ENCODE measurements at places on chromosomes 3 and 15.

- no peak for DNase-seq
Measured at GRCh38 chr15:88681610-88682221, 42.9 kb downstream of the ISG20 start.

DNA sequence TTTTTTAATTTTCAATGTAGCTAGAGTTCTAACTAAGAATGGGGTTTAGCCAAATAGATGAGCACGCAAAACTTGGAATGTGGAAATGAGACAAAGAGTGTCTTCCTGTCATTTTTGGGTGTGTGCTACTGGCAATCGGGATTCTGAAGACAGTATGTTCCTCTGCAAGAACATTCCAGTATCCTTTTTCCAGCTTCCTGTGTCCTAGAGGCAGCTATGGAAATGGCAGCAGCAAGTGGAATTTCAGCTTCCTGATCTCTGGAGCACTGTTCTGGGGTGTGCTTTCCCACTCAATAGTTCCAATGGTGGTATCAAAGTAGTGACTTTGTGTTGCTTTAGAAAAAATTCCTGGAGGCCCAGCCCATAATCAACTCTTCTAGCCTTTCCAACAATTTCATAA, 642.9 kb upstream of the KCNMB2 start:
- no peak for DNase-seq

DNA sequence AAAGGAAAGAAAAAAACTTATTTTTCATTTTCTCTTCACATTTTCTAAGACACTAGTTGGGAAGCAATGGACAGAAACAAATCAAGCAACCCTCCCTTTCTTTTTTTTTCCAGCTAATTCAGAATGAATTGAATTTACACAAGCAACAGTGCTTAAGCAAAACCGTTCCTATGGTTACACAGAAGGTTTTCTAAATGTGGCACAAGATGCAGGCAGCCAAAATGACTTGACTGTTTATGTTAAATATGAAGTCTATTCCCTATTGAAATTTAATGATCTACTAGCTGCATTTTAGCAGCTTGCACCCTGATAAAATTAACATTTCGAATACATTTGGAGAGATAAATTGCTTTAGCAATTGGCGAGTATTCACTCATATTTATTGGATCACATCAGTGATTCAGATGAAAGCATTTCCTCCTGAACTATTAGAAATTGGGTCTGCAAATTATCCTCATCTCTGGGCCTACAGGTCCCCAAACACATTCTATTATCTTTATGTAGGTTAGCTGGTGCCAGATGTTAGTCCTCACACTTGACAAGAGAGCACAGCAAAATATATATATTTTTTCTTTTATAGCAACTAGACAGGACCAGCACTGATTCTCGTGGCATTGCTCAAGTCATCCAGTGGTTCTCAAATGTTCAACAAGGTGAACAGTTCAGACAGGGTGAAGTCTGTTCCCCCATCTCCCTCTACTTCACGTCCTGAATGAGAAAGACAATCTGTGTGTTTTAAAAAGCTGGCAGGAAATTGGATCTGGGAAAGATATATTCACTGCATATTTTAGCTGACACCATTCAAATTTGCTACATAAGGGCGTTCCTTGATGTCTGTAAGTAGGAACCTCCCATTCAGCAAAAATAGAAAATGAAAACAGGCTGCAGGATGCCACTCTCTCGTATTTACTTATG, 463.6 kb upstream of the KCNMB2 start:
- no peak for DNase-seq

DNA sequence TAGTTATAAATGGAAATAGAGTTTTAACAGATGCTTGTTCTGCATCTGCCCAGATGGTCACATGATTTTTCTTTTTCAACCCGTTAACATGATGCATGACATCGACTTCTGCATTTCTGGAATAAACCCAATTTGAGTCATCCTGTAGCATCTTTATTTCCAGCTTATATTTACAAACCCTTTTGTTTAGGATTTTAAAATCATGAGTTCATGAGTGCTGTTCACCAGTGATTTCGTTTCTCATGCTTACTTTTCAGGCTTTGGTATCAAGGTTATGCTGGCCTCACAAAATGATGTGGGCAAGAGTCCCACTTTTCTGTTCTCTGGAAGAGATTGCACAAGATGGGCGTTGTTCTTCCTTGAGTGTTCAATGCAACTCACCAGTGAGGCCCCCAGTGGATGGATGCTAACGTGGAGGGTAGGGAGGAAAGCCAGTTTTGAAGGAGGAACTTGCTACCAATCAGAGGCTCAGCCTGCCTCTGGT, 5.2 kb downstream of the HRH1 start:
- no peak for DNase-seq

DNA sequence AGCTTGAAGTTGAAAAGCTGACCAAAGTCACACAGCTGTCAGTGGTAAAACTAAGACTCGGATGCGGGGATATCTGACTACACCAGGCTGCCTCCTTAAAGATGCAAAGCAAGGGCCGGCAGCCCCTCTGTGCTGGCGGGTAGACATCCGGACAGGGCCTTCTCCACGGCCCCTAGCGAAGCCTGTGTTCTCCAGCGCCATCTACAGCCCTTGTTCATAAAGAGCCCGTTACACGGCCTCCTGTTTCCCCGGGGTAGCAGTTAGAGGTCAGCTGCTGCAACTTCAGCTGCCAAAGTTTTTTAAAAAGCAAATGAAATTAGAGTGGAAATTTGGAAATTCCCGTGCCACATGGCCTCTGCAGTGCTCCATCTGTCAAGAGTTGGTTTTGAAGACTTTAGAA, 383.0 kb downstream of the TBL1XR1 start:
- peak; percentile 88 for DNase-seq

DNA sequence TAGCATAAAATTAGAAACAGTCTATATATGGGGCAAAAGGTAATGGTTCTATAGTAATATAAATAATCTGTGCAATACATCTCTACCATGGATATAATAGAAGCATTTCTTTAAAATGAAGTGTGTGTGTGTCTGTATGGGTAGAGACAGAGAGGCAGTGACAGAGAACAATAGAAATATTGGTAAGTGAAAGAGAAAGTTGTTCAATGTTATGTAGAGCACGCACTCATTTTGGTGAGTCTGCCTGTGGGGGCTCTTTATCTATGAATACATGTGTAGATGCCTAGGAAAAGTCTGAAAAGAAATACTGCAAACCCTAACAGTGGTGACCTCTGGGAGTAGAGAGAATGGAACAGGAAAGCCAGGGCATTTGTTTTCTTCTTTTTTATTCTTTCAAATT, 182.6 kb downstream of the STAC start:
- DNase-seq, result no peak

GRCh38 chr3:19029837-19030521, 118.3 kb upstream of the KCNH8 start:
- DNase-seq, result no peak

DNA sequence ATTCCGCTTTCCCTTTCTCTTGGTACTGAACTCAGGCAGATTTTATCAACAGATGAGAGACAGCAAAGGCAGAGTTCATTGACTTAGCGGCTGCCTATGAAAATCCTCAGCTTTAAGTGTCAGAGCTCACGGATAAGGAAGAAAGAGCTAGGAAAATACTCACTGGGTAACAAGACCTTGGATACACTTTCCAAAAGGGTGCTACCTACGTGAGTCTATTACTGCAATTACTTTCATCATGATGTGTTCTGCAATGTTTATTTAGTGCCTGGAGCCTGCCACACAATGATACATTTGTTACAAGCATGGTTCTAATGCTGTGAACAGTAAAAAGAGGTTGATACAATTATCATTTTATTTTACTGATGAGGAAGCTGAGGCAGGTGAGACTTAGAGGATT, 177.5 kb downstream of the GRM7 start:
- no peak for DNase-seq

DNA sequence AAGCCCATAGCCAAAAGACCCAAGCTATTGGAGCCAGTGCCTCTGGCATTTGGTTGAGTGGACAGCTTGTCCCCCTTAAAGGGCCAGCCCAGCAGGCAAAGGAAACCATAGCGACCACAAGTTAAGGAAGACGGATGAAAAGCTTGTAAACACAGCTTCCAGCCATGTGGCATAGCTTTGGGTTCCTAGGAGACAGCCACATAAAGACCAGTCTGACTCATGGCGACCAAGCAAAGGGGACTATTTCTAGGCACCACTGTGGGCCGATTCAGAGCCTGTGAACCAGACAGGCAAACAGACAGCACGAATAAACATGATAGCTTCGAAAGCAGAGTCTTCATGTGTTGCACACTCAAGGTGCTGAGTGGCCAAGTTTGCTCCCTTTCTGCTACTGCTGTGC, 30.5 kb upstream of the SRGAP3 start:
- DNase-seq, result no peak

DNA sequence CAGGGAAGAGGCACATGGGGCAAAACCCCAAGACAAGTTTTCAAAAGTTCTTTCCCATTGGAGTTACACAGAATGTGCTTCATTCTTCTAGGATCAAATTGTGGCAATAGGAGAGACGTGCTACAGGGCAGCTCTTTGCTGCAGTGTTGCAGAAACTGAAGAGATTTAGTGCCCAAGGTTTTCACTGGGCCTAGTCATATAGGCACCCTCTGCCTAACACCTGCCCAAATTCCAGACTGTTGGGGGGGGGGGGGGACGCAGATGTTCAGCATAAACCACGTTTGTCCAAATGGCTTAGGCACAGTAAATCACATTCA, 346.8 kb upstream of the ZNF717 start:
- DNase-seq, result no peak

- no peak for DNase-seq
Measured at GRCh38 chr15:86620157-86620556, 540.5 kb downstream of the AGBL1 start.

DNA sequence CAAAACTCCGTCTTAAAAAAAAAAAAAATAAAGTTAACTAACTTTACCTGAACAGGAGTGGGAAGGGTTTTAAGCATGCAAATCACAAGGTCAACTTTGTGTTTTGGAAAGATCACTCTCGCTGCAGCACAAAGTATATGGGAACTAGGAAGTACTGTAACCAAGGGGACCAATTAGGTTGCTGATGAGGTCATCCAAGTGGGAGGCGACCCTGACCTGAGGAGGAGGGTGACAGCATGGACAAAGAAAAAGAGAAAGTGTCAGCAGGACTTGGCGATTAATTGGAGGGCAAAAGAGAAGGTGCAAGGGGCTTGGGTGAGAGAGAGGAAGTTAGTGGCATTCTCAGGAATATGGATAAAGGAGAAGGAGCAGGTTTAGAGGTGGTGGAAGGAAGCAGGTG, 89.5 kb upstream of the ZBED2 start:
- DNase-seq, result no peak

GRCh38 chr3:14602804-14603644, 48.5 kb upstream of the CCDC174 start:
- DNase-seq, result no peak

- no peak for DNase-seq
Measured at GRCh38 chr3:150114873-150115540, 144.3 kb upstream of the PFN2 start.

GRCh38 chr3:164040991-164041390, 1037.3 kb downstream of the SI start:
- DNase-seq, result peak; percentile 23

DNA sequence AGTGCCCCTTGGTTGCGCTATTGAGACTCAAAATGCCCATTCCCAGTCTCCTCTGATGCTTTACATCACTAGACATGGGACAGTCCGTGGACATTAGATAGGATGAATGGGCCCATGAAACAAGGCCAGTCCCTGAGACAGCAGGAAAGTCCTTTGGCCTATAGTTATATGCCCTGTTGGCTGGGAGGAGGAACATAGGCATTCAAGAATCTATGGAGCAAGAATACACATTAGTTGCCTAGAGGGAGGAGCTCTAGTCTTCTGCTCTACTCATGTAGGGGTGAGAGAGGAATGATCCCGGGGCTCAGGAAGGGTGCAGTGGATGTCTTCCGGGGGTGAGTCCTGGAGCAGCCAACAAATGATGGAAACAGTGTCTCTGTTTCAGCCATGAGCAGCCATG, 58.0 kb upstream of the LRTM1 start:
- no peak for DNase-seq

GRCh38 chr3:120563356-120564022, 32.6 kb upstream of the NDUFB4 start:
- DNase-seq, result no peak

DNA sequence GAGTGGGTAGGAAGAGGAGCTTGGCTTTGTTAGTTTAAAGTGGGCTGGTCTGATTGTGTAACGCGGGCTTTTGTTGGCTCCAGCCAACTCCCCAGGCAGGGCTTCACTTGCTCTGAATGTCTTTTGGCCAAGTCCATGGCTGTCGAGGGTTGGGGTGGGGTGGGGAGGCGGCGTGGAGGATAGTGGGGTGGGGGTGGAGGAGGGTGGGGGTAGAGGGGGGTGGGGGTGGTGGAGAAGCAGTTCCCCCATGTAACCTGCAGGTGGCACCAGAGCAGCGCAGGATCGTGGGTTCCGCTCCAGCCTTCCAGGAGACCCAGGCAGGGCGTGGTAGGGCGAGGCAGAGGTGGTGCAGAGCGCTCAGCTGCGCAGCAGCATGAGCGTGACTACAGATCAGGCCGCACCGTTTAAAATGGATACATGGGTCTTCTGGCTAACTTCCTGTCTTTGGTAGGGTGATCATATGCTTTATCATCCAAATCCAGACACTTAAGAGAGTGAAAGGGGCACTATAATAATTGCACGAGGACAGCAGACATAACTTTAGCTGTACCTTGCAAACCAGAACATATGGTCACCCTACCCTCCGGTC, 28.3 kb downstream of the GOLGA6A start:
- peak; percentile 59 for DNase-seq

- DNase-seq, result no peak
Measured at GRCh38 chr3:65950340-65951326, 88.1 kb downstream of the MAGI1 start.

DNA sequence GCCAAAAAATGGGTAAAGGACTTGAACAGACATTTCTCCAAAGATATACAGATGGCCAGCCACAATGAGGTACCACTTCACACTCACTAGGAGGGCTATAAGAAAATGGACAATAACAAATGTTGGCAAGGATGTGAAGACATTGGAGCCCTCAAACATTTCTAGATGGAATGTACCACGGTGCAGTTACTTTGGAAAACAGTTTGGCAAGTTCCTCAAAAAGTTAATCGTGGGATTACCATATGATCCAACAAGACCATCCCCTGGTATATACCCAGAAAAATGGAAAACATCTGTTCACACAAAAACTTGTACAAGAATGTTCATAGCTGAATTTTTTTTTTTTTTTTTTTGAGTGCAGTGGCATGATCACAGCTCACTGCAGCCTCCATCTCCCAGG, 15.9 kb upstream of the HRH1 start:
- DNase-seq, result no peak

Measured in SK-N-DZ (cell line).